ENCODE measurements at places on chromosomes 6 and 20.

GRCh38 chr6:43671011-43671800, 16.4 kb downstream of the MRPS18A start:
- no peak for DNase-seq

GRCh38 chr6:136655239-136656014, 105.2 kb upstream of the MAP7 start:
- no peak for DNase-seq

GRCh38 chr6:71766146-71766760, 120.1 kb upstream of the RIMS1 start:
- DNase-seq = no peak

DNA sequence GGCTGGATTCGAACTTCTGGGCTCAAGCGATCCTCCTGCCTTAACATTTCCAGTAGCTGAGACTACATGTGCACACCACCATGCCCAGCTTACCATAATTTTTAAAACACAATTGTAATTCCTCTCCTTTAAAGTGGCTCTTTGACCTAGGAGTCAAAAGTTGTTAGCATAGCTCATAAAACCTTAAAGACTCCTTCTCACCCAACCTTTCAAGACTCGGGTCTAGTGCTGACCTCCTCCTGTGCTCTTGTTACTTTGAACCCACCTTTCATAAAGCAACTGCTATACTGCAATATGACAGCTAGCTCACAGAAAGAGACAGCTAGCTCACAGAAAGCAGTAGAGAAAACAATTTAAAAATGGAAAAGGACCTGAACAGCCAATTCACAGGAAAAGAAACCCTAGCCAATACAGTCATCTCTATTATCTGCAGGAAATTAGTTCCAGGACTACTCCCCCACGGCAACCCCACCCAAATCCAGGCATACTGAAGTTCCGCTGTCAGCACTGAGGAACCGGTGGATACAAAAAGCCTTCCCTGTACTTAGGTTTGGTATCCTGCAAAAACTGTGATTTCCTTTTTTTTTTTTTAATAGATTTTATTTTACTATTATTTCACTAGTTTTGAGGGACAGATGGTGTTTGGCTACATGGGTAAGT, 20.3 kb downstream of the SSR1 start:
- DNase-seq = no peak
